Effector CD4-positive, alpha-beta T cell (primary cell): ENCODE measurements at places on chromosomes 5 and 9.

- DNase-seq, result no peak
Observed at GRCh38 chr5:147062427-147062826, 172.4 kb upstream of the STK32A start.

DNA sequence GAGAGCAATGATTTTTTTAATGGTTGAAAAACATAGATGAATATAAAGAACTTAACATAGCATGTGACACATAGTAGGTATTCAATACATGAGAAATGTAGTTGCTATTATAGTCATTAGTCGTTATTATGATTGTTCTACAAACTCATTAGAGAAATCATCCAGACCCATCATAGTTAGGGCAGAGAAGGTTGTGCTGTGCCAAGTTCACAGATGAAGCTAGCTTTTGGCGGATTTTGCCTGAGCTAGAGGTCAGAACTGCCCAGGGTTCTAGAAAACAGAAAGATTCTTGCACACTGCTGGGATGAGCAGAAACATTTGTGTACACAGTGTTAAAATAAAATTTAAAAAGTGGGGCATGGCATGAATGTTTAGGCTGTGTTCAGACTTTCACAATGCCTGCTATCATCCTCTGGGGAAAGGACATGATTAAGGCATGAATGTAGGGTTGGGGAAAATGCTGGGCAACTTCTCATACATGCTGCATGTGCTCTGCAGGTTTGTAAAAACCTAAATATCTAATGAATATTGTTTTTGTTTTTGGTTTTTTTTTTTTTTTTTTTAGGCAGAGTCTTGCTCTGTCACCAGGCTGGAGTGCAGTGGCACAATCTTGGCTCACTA is 33.3 kb upstream of the RAD23B start:
- DNase-seq, result no peak

GRCh38 chr9:26308328-26308727 is 584.3 kb downstream of the CAAP1 start:
- DNase-seq, result no peak

GRCh38 chr5:95842854-95843544 is 20.5 kb upstream of the GLRX start:
- peak; percentile 34 for DNase-seq

GRCh38 chr5:6373081-6373846 is 5.1 kb downstream of the MED10 start:
- DNase-seq, result no peak

DNA sequence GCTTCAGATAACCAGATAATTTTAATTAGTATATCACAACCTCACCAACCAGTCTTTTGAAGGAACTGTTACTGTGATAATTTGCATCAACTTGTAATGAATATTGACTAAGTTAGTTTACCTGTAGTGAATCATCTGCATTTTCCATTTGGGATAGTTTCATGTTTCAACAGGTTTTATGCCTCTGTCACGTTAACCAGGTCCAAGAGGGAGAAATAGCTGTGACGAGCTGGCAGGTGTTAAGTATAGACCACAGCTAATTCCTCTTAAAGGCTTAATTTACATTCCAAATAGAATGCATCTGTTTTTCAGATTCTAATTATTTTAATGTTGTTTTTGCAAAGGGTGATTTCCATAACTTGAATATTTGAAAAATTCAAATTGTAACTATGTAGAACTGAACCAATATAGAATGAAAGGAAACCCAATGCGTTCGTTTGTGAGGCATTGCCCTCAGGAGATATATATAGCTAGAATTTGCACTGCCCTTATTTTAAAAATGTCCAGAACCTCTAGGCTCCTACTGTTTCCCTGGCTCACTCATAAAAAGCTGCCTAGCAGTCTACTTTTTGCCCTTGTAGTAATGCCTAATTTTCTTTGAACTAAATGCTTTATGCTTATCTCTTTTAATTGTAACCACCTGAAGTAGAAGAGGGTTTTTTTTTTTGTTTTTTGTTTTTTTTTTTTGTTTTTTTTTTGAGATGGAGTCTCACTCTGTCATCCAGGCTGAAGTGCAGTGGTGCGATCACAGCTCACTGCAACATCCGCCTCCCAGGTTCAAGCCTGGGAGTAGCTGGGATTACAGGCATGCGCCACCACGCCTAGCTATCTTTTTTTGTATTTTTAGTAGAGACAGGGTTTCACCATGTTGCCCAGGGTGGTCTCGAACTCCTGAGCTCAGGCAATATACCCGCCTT is 270.5 kb downstream of the SMARCA2 start:
- DNase-seq, result no peak

DNA sequence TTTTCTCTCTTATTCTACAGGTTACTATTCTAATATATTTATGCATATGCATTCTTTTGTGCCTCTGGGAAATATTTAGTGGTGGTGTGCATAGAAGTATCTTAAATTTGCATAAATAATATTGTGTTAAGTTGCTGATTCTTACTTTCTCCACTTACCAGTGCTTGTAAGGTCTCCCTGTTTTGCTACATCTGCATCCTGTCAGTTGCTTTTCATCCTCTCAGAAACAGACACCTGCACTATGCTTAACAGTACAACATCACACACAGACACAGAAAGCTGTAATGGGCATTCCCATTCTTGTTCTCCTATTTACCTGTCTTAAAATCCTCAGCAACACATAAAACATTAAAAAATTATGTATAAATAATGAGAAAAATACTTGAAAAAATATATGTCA is 713.3 kb upstream of the RGMB start:
- no peak for DNase-seq

DNA sequence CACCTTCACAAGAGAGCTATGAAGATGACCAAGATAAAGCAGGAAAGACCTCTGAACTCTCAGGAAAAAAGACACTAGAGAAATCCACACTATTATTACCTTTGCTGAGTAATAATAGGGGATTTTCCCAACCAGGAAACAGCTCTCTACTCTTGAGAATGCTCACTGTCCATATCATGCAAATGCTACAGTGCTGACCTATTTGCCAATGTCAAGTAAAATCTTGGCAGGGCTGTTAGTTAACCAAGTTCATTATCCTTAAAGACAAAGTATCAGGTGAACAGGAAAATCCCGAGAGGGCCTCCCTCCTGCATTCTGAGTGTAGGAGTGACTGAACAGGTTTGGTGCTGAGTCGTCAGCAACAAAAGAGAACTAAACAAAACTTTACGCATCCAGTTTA is 306.6 kb downstream of the ACTL7B start:
- no peak for DNase-seq

DNA sequence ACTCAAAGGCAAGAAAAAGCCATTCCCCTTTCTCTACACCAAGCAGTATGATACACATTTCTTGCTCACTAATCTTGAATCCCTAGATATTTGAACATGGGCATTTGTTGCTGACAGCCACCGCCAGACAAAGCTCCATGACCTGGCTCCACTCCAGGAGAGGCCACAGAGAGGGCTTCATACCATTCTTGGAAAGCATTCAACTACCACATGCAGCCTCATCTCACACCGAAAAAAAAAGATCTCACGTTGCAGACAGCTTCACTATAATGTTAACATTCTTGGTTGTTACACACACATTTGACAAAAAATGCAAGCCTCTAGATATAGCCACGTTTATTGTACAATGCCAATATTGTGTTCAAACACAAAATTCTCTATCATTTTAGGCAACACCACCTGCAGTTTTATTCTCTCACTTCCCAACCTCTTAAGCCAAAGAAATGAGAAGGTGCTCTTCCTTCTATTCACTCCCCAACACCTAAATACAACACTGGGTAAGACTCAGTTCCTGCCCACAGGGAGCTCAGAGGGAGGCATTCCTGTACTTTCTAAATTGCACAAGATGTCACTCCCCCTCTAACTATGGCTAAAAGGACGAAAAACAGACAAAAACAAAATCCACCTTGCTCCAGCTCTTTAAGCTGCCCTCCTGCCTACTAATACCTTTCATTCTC is 222.4 kb downstream of the TSSK1B start:
- DNase-seq, result no peak

DNA sequence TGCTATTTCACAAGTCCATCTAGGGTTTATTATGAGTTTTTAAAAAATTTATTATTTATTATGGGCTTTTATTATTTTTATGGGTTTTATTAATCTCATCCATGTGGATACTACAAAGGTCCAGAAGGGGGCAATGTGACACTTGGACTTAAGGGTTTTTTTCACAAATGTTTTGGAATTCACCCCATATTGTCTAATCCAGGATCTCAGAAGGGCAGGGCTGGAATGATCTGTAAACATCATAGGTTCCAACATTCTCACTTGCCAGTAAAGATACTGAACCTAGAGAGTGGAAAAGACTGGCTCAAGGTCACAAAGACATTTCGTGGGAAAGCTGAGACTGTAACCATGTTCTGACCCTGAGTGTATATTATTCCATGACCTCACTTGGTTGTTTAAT is 35.6 kb downstream of the NIM1K start:
- DNase-seq, result no peak

GRCh38 chr9:71740199-71740598 is 28.1 kb downstream of the CEMIP2 start:
- no peak for DNase-seq

GRCh38 chr5:10632110-10632761 is 68.4 kb downstream of the ANKRD33B start:
- no peak for DNase-seq

GRCh38 chr5:9653811-9654210 is 23.7 kb upstream of the TAS2R1 start:
- no peak for DNase-seq

GRCh38 chr5:123150089-123150488 is 61.0 kb downstream of the PRDM6 start:
- no peak for DNase-seq

GRCh38 chr9:115306865-115307264 is 188.9 kb upstream of the TNC start:
- DNase-seq, result no peak

- no peak for DNase-seq
Observed at GRCh38 chr5:160961761-160962160, 109.8 kb upstream of the ATP10B start.

- DNase-seq, result no peak
Observed at GRCh38 chr9:98410185-98410697, 154.8 kb upstream of the TBC1D2 start.

DNA sequence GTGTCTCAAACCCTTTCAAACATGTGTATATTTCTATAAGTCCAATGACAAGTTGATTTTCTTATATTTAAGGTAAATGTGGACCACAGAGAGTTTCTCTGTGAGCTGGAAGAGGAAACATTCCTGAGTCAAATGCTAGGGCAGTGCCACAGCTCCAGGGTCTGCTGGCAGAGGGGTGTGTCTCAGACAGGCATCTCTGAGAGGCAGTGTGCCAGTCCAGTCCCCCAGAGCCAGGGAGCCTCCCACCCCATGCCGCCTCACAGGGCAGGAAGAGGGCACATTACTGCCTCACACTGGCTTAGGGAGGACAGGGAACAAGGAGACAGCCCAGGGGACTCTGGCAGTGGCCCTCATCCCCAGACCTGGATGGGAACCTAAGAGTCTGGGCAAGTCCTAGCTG is 120.2 kb downstream of the TENT4A start:
- no peak for DNase-seq

DNA sequence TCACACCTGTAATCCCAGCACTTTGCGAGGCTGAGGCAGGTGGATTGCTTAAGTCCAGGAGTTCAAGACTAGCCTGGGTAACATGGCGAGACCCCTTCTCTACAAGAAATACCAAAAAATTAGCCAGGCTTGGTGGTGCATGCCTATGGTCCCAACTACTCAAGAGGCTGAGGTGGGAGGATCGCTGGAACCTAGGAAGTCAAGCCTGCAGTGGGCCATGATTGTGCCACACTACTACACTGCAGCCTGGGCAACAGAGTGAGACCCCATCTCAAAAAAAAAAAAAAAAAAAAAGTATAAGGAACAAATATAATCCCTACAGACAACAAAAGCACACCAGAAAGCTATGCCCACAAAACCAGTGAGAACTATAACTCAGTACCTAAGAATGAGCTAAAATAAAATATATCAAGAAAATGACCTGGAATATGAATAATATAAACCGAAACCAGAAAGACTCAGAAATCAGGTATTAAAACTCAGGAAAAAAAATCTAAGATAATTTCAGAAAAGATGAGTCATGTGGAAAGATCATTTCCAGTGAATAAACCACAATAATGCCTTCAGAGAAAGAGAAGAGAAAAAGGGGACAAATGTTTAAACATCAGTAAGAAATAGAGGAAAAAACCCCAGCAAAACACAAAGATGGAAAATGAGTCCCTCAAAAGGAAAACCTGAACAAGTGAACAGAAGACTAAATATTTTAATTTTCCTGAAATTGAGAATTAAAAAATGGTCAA is 57.4 kb downstream of the GOLPH3 start:
- no peak for DNase-seq

DNA sequence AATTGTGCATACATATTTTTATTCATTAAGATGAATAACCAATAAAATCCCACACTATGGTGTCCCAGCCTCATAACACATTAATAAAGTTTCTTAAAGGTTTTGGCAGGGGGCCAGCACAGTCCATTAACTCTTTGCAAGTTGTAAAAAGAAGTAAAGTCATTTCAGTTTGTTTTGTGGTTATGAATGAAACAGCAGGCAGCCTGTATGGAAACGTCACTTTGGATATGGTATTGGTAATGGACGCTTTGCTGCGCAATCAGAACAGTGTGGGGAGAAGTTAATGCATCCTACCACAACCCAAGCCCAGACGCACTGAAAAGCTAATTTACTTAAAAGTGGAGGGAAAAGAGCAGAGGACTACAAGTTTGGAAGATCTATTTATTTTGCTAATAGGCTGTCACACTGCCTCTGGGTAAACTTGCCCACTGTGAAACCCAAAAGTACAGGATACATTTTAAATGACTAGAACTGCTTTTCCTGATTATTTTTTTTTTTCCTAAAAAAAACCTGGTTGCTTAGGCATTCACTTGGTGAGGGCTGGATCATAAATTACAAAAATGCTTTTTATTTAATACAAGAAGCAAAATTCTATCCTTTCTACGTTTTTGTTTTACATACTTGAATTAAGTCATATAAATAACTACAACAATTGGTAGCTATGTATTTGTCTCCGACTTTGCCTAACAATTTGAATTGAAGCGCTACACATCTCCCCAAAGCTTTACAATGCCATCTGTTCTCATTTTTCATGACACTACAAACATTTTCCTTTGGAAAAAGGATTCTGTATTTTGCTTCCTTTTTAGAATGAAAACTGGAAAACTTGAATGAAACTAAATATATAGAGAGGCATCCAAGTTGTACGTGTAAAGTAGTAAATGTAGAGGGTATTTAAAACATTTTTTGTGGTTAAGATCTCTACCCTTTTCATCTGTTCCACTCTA is 104.3 kb downstream of the NFIB start:
- no peak for DNase-seq

- DNase-seq, result no peak
Observed at GRCh38 chr5:446883-447263, 3.9 kb downstream of the EXOC3 start.

- peak; percentile 34 for DNase-seq
Observed at GRCh38 chr9:214648-215493, at the start of gene DOCK8. Gene DOCK8 (plus strand): TSS chr9:214865. CDS start chr9:214977, 112 bp downstream.

- DNase-seq, result no peak
Observed at GRCh38 chr5:80744149-80744548, 89.4 kb upstream of the DHFR start.

- no peak for DNase-seq
Observed at GRCh38 chr9:106286249-106286648, 576.7 kb upstream of the ZNF462 start.
